ENCODE measurements at places on chromosomes 4 and X.

DNA sequence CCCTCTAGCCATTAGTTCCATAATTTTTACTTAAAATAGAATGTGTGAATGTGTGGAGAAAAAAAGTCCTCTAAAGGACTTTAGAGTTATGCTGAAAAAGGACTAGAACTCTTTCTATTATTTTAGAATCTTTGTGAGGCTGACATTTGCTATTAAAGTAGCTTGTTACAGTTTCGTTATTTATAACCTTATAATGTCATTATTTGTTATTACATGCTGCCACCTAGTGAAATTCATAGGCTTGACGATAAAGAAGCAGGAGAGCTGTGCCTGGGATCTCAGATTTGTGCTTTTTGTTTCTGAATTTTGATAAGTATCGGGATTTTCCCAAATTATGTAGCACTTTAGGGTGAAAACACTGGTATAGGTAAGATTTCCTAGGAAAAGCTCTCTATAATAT lies 38.5 kb upstream of the TAPT1 start:
- peak; percentile 54 for DNase-seq

DNA sequence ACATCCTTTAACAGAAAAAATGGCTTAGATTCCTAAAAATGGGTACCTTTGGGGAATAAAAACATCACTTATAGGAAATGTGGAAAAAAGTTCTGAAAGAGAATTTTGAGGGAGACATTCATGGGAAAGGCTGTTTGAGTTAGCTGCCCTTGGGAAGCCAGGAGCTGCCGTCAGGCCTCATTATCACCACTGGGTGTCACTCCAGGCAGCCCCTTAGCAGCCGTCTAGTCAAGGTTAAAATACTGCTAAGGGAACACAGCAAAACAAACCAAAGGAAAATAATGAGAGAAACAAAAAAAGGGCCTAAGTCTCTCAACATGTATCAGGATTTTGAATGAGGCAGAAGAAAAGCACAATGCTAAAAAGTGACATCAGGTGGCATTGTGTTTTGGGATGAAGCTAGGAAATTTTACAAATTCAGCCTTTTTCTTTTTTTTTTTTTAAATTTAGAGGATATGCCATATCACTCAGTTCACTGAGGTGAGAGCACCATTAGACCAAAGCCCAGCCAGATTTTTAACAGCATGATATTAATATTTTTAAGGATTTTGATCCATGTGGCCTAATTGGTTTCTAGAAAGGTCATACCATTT lies 235.3 kb downstream of the GPAT3 start:
- peak; percentile 71 for DNase-seq

GRCh38 chr4:53235547-53235946 lies 130.3 kb downstream of the SCFD2 start:
- no peak for DNase-seq

DNA sequence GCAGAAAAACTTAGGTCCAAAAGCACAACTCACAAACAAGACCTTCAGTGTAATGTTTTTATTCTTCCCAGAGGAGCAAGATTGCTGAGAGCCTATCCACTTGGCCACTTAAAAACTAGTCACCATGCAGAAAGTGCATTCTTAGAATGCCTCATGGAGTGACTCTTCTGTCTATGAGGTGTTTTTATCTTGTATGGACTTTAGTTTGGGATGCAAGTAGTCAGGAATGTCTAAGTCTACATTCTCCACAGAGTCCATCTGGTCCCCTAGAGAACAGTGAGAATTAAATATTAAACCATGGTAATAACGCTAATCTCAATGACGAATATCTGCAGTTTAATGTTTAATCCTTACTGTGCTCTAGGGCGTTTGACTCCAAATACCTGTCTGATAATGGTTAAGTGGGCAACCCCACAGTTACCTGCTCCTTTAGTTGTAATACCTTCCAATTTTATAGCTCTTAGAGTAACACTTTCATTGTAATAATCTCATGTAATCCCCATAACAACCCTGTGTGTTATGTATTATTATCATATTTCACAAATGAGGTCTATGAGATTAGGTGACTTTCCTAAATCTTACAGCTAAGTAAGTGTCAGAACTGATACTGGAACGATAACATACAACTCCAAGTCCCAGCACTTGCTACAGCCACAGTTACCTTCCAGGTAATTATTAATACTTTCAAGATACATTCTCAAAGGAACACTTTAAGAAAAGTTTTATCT lies 235.6 kb upstream of the JADE1 start:
- DNase-seq = peak; percentile 25

DNA sequence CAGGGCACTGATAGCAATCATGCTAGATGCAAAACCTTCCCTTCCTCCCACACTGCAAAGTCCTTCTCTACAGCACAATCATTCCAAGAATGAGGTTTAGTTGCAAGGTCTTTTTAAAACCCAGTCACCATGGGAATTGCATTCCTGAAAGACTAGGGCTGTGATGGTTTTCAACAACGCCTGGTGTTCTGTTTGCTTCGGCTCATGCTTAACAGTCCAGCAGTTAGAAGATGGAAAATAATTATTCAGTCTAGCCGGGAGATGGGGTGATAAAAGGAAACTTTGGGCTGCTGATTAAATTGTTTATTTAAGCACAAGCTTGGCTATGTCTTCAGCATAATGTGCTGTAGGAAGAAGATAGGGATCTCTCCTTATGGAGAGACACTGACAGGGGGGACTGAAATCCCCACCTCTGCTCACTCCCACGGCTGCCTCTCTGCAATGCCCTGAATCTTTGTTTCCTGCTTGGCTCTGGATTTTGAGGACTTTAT lies 211.4 kb downstream of the MID1IP1 start:
- peak; percentile 2 for DNase-seq

DNA sequence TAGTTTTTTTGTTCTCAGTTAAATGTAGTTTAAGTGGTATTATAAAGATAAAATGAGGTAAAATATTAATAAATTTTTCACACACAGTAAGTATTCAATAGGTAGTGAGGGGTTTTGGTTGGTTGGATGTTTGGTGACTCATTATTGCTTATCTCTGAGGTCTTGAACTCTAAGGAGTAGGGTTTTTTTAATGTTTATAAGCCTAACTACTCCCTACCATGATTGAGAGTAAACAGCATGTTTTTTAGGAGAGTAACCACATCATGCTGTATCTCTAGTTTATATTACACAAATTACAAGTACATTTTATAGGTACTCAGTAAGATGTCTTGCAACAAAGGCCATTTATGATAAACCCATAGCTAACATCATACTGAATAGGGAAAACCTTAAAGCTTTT lies 181.6 kb downstream of the MAPK10 start:
- no peak for DNase-seq

DNA sequence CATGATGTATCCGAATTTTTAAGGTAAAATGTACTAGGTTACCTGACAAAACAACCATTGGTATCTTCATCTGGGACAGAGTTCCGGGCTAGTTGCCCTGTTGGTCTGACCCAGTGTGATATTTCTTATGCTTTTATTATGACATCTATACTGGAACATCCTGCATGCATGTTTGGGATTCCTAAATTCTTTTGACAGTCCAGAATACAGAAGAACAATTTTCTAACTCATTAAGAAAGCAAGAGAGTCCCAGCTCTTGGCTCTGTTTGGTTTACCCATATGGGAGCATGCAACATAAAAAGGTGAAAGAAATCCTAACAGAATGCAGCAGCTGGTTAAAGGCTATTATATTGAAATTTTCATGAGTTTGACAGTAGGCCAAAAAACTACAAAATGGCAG lies 247.7 kb upstream of the FTHL17 start:
- no peak for DNase-seq

DNA sequence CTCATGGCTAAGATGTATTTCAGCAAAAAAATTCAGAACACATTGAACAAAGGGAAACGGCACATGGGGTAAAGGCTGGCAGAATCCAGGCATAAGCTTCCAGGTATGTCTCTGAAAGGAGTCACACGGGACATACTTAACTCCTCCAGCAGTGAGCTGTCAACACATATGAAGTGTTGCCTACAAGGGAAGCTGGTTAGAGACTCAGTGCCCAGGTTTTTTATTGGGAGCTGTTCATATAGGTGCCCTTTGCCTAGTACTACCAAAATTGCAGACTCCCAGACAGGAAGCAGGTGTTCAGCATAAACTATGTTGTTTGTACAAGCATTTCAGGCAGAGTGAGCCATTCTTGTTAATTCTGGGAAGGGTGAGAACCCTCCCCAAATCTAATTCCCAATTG lies 77.4 kb upstream of the PUDP start:
- DNase-seq = no peak

DNA sequence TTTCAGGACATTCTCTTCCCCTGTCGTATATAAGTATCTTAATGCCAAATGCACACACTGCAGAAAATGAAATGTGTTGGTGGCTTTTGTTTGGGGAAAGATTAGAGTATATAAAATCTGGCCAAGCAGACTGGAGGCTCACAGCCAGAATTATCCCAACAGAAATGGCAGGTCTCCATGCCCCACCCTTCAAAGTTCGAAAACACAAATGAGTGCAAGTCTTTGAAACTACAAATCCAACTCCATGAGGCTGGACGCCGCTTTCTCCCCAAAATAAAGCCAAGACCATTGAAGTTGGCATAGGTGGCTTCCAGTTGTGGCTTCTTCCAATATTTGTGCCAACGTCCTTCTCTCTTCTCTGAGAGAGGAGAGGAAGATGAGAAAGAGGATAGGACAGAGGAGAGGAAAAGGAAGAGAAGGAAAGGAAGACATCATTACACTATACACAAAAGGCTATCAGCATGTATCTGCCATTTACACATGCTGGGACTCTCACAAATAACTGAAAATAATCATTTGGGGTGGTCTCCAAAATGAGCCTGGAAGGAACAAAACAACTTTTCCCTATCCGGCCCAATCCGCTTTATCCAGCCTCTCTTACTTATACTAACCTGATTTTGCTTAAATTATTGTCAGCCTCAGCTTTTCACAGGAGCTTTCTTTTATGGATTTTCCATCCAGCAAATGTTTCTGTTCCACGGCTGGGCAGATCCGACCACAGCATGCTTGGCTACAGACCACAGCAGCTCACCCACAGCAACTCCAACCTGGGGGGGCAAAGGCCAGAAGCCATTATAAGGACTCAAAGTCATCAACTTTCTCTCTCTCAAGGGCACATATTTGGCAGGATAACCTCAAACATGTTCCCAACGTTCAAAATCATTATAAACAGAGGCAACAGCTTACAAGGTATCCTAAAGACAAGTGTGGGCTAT lies 71.7 kb downstream of the APBB2 start:
- DNase-seq = no peak

DNA sequence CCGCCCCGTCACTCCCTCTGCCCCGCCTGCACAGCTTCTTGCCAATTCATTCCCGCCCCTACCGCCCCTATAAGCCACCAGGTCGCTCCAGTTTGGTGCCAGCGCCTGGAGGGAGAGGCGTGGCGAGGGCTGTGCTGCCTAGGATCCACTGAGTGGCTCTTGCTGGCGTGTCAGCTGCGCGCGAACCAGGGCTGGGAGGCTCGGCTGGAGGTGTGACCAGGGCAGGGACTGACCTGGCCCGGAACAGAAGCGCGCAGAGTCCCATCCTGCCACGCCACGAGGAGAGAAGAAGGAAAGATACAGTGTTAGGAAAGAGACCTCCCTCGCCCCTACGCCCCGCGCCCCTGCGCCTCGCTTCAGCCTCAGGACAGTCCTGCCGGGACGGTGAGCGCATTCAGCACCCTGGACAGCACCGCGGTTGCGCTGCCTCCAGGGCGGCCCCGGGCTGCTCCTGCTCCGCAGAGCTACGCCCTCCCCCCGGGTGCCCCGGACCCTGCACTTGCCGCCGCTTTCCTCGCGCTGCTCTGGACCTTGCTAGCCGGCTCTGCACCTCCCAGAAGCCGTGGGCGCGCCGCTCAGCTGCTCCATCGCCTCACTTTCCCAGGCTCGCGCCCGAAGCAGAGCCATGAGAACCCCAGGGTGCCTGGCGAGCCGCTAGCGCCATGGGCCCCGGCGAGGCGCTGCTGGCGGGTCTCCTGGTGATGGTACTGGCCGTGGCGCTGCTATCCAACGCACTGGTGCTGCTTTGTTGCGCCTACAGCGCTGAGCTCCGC lies at the start of gene GPR78:
Gene GPR78 (plus strand): TSS at position 72 of the 773 bp plus-strand sequence. CDS start 591 bp downstream, at position 663.
- no peak for DNase-seq

GRCh38 chr4:41433361-41433760 lies 104.6 kb upstream of the LIMCH1 start:
- DNase-seq = no peak

DNA sequence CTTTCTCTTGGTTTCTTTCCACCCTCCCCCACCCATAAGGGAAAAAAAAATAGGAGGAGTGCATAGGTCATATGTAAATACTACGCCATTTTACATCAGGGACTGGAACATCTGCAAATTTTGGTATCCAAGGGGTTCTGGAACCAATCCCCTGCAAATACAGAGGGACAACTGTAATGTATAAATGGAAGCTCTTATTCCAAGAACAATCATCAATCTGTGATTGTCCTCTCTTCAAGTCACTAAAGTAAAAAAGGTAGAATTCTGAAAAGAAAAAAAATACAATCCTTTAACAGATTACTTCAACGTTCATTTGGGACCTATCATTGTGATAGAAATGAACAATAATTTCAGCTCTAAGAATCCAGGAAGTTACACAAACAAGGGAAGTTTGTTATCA lies 13.6 kb downstream of the PPA2 start:
- DNase-seq = no peak

GRCh38 chr4:102553982-102554381 lies 52.8 kb downstream of the NFKB1 start:
- no peak for DNase-seq

DNA sequence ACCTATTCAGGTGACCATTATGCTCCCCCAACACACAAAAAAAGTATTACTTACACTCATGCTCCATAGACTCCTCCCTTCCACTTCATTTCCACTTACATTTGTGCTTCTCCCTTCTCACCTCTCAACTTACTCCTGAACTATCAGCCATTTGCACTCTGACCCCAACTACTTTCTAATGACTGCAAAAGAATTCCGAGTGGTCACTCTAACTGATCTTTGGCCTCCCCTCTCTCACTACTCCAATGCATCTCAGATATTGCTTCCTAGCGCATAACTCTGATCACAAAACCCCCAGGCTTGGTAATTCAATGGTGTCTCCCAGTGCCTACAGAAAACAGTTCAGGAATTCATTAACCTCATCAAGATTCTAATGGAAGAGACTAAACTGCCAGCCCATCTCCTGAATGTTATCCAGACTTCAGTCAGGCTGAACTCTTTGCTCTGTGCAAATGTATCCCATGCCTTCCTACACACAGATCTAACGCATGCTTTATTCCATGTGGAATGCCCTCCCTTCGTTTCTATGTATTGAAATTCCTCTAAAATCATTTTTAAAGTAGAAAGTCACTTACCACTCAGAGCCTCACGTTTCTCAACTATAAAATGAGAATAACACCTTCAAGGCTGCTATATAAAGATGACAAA lies 61.1 kb downstream of the FRYL start:
- DNase-seq = no peak
